Cortex of kidney (tissue), 1 donor: ENCODE measurements at places on chromosomes 1 and 21.

DNA sequence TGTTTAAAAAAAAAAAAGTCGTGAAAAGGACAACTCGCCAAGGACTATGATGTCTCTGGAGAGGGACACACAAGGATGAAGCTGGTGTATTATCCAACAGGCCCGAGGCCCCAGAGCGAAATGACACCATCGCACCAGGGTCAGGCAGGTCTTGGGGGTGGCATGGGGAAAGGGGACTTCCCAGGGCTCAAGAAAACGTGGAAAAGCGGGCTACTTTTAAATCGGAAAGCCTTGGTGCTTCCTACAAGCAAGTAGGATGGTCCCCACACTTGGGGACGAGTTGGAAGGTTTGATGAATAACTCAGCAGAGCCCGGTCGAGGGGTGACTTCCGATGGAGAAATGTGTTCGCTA lies 505 bp upstream of the GNPAT start:
- DNase-seq, result no peak

- DNase-seq, result no peak
These were observed 7.3 kb upstream of the CAMK2N1 start for GRCh38 chr1:20493309-20493708.

- DNase-seq, result no peak
These were observed 4.2 kb upstream of the SIPA1L2 start for GRCh38 chr1:232634096-232634495.

- DNase-seq, result no peak
These were observed at the start of gene S100A13 for GRCh38 chr1:153626904-153627714. Gene S100A13 (minus strand): TSS chr1:153627505. CDS start chr1:153626472, 1,033 bp downstream.

GRCh38 chr1:187933562-187934419 lies 1105.0 kb downstream of the PLA2G4A start:
- DNase-seq, result no peak

GRCh38 chr1:237139732-237140131 lies 97.7 kb downstream of the RYR2 start:
- DNase-seq, result no peak

GRCh38 chr21:14677013-14677412 lies 130.9 kb upstream of the SAMSN1 start:
- no peak for DNase-seq

DNA sequence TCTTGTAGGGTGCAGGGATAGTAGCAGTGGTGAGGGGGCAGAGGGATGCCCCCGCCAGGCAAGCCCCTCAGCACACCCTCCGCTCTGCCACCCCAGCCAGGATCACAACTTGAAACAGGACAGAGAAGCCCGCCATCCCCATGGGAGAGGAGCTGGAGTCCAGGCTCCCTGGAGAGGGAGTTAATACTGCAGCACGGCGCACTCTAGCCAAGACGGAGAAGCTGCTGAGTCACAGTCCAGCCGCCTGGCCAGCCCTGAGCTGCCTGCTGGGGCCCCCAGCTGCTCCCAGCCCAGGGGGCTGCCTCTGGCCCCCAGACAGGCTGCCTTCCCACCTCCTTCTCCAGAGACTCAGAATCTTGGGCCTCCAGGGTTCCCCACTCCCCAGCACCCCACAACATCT lies 87.2 kb downstream of the SYT2 start:
- no peak for DNase-seq

DNA sequence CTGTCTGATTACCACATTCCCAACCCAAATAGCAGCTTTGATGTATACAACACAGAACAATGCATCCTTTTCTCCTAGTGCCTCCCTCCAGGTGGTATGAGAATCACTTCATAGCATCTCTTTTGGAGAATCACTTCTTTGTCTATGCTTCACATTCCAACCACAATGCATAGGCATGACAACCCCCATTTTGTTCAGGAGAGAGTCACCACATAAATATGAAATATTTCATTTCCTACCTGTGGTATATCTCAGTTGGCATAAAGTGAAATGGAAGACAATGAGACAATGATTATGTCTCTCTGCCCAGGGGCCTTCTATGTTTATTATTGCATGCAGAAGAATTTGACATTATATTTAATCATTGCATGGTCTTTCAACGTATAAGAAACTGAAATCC lies 112.2 kb downstream of the BRINP2 start:
- DNase-seq, result no peak

DNA sequence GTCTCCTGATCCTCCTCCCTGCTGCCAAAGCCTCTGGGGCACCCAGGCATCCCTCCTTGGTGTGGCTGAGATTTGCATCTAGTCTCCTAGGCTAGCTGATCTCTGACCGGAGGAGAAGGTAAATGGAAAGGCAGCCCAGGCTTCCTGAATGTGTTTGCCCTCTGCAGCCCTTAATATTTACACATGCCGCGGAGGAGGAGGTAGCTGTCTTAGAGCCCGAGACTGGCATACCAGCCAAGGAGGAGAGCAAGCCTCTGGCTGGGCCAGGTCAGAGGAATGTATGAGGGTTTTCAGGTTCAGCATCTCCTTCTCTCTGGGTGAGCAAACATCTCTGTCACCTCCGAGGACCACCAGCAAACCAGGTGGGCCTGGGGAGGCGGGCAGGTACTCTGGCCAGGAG lies 86.0 kb upstream of the GRIK3 start:
- no peak for DNase-seq

- no peak for DNase-seq
These were observed 7.5 kb upstream of the GPR153 start for GRCh38 chr1:6268415-6268814.

DNA sequence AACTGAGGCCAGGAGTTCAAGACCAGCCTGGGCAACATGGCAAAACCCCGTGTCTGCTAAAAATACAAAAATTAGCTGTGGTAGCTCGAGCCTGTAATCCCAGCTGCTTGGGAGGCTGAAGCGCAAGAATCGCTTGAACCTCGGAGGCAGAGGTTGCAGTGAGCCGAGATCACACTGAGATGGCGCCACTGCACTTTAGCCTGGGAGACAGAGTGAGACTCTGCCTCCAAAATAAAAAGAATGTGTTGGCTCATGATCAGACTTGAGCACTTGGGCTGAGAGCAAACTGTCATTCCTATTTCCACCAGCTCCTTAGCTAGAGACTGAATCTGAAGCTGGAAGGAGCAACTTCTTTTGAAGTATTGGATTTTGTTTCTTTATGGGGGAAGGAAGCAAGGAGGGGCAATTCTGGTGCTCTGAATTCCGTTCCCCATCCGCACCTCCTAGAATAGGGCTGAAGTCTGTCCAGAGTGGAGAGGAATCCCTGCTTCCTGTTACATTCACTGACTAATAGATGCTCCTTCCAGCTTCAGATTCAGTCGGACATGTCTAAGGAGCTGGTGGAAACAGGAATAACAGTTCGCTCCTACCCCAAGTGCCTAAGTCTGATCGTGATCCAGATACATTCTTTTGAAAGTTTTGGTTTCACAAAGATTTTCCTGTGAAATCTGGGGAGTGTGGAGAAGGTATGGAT lies 3.8 kb downstream of the ZNF672 start:
- no peak for DNase-seq

GRCh38 chr1:164261691-164262240 lies 297.2 kb upstream of the PBX1 start:
- DNase-seq, result no peak

DNA sequence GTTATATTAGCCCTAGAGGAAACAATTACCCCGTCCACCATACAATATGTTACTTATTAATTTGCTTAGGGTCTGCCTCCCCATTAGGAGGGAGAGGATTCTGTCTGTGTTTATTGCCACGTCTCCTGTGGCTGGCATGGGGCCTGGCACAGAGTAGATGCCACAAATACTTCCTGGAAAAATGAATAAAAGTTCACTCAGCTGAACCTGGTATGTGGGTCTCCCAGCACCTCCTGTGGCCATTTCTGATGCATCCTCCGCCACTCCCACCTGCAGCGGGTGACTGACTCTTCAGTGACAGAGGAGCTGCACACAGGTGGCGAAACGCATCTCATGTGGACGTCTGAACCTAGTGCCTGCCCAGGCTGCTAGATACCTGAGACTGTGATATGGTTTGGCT lies 112.7 kb downstream of the CLIC6 start:
- DNase-seq, result no peak

GRCh38 chr1:165659581-165659895 lies 28.5 kb downstream of the MGST3 start:
- no peak for DNase-seq

DNA sequence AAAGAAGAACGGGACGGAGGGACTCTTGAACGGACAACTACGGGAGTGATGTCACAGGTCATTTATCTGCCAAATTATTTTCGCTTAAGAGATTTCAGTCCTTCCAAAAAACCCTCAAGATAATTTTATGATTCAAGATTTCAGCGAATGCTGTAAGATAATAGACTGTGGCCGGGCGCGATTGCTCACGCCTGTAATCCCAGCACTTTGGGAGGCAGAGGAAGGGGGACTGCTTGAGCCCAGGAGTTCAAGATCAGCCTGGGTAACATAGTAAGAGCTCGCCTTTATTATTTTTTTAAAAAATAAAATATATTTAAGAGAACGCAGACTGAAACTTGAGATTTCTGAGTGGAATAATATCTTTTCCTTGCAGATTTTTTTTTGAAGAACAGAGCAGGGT lies 609 bp downstream of the RWDD2B start:
- DNase-seq, result no peak

GRCh38 chr21:29053011-29053553 lies 20.4 kb downstream of the CCT8 start:
- no peak for DNase-seq

DNA sequence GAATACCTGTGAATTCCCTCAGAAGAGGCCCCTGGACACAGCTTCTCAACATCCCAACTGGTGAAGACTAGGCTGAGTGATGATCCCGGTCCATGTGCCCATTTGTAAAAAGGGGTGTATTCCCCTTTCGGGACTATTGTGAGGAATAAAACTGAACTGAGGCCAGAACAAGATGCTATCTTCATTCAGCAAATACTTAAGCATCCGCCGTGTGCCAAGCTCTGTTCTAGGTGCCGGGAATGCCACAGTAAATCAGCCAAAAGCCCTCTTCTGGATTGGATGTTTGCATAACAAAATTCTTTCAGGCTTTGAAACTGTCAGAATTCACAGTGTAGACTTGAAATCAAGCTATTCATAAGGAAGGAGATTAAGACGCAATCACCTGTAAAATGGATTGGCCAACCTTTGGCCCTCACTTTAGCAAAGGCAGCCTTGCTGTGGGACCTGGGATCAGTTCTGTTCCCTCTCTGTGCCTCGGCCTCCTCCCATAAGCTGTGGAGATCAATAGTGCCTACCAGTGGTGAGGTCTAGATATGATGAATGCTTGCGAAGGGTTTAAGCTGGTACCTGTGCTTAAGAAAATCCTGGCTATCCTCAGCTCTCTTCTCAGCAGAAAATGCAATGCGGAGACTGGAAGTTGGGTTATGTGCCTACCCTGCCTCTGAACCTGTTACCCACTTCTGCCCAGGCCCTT lies 1.8 kb downstream of the ALPL start:
- no peak for DNase-seq

DNA sequence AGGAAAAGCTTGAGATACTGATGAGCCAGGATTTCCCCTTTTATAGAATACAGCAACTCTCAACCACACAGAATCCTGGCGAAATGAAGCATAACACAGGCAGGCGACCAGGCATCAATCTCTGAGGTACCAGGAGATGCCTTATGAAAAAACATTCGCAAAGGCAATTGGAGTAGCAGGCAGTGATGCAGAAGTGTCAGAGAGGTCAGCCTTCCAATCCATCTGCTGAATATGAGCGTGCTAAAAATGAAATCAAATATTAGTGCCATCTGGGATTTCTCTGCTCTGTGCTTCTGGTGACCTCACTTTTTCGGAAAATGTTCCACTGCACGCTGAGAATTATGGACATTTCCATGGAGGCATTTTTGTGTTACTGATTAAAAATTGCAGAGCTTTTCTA lies 258.8 kb downstream of the VAV3 start:
- no peak for DNase-seq

DNA sequence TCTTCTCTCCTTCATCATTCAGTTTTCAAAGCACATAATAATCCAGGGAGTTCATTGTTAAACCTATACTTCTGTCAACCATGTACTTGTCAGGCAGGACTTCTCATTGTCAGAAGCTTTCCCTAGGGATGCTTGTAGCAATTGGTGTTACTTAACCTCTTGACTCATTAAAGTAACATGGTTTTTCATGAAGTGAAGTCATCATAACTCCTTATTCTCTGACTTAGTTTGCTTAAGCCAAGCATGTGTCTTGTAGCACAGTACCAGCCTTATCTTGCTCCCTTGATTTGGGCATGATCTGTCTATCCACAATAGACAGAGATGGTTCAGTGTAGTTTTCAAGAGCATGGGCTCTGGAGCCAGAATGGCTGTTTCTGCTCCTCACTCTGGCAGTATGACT lies 45.3 kb downstream of the LRIG2 start:
- no peak for DNase-seq

- no peak for DNase-seq
These were observed 63.1 kb downstream of the ACOT7 start for GRCh38 chr1:6330410-6330911.

DNA sequence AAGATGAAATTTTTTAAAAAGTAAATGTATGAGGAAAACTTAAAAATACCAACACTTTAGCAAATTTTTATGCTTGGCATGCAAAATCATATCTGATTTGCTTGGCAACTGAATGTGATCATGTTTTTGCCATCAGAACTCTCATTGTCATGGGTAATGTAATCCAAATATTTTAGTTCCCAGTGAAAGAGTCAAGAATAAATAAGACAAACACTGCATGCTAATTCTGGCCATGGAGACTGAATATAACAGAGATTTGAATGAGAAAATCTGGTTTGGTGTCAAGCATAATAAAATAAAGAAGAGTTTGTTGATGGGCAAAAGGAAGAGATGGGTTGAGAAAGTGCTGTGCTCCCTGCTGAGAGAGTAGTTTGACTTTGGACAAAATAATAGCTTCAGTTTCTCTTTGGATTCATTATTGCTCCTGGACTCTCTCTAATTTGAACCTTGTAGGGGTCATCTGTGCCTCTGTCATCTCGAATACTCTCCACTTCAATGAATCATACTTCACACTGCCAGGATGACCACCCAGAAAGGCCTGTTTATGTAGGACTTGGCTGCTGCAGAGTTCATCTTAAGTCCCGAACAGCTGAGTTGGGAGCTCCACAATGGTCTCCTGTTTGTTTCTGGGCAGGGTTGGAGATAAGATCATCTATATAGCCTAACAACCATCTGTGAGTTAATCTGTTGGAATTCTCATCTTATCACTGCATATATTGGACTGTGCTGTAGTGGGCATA lies 34.4 kb downstream of the ADAMTS1 start:
- no peak for DNase-seq

GRCh38 chr1:244710474-244711062 lies 57.6 kb downstream of the DESI2 start:
- DNase-seq, result no peak
